ENCODE measurements at places on chromosomes 6 and 20.

- H3K4me3 ChIP-seq: no peak overlapping the region
- H3K36me3 ChIP-seq: no peaks in the 10 kb centered on the region
- no peaks in the 10 kb centered on the region for H3K4me1 ChIP-seq
Measured at GRCh38 chr6:153980171-153980570, 58.9 kb upstream of the OPRM1 start.

GRCh38 chr20:33862709-33863403, 51.7 kb downstream of the CHMP4B start:
- H3K27me3 ChIP-seq: no peaks in the 10 kb centered on the region
- peaks cover 24% of the 10 kb centered on the region for H3K4me1 ChIP-seq
- no peak overlapping the region for H3K27ac ChIP-seq
- DNase-seq: peak; percentile 52
- no peak overlapping the region for H3K4me3 ChIP-seq

DNA sequence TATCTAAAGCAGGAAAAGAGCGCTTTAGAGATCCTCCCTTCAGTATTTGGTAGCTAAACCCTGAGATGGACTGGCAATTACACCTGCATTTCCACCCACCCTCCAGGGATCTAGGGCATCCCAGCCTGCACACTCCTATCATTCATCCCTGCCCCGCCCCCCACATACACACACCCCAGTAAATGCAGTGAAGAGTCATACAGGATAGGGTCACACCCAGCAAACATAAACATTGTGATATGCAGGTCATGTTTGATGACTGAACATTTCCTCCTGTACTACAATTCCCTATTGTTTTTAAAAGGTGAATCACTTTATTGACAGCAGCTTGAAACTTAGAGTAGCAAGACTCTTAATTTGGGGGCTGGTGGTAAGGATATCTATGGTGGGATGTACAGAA, 112.9 kb downstream of the FOXO3 start:
- no peak overlapping the region for H3K27ac ChIP-seq
- peaks cover 1% of the 10 kb centered on the region for H3K36me3 ChIP-seq
- no peaks in the 10 kb centered on the region for H3K27me3 ChIP-seq
- DNase-seq: no peak

DNA sequence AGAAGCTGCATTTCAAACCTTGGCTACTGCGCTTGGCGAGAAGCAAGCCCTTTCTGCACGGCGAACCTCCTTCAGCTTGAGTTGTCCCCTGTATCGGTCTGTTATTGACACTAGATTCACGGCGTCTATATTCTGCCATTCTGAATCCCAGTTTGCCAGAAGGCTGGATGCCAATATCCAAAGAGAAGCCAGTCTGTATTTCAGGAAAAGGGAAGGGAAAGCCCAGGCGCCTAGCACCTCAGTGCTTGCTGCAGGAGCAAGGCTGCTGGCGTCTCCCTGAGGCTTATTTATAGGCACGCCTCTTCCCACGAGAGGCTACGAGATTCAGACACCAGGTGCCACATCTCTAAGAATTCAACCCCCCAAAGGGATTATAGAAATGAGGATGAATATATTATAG, 89.6 kb upstream of the CDH4 start:
- no peak for DNase-seq
- no peaks in the 10 kb centered on the region for H3K27me3 ChIP-seq
- no peaks in the 10 kb centered on the region for H3K36me3 ChIP-seq
- H3K27ac ChIP-seq: no peak overlapping the region

DNA sequence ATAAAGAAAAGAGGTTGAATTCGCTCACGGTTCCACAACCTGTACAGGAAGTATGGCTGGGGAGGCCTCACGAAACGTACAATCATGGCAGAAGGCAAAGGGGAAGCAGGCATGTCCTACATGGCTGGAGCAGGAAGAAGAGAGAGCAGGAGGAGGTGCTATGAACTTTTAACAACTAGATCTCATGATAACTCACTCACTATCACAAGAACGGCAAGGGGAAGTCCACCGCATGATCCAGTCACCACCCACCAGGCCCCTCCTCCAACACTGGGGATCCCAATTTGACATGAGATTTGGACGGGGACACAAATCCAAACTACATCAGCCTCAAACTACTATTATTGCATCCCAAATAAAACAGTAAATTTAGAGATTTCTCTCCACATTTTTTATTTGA, 53.6 kb upstream of the CST7 start:
- peaks cover 4% of the 10 kb centered on the region for H3K36me3 ChIP-seq
- H3K27ac ChIP-seq: no peak overlapping the region

All from memory B cell (primary cell).